Left lung (tissue), 14 donors: ENCODE measurements at places on chromosomes 6 and 20.

DNA sequence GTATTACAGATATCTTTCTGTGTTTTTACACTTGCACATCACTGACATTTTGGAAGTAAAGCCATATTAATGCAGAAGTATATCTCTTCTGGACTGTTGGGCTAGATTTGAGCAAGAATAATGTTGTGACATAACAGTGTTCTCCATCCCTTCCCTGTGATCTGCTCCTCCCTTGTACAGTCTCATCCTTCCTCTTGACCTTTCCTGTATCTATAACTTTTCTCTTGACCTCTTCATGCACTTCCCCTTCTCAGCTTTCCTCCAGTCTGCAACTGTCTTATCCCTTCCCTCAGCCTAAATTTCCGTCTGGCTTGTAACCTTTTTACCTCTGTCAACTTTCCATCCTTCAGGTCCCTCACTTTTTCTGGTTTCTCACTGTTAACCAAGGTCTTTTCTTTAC lies 29.8 kb downstream of the NCOA3 start:
- DNase-seq: no peak

DNA sequence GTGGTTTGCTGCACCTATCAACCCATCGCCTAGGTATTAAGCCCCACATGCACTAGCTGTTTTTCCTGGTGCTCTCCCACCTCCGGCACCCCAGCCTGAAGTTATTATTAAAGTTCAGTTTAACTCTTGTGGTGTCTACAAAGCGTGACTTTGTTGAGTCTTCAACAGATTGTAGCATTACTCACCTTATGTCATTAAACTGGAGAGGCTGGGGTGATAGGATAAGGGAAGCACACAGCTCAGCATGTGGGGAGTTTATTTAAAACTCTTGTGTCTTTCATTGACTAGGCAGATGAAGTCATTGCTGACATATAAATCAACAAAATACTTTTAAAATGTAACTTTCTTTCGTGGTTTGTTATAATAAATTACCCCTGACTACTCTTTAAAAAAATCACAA lies 84.7 kb upstream of the GCM1 start:
- no peak for DNase-seq

- DNase-seq: no peak
These were observed 106.3 kb downstream of the SCML4 start for GRCh38 chr6:107717781-107718180.

DNA sequence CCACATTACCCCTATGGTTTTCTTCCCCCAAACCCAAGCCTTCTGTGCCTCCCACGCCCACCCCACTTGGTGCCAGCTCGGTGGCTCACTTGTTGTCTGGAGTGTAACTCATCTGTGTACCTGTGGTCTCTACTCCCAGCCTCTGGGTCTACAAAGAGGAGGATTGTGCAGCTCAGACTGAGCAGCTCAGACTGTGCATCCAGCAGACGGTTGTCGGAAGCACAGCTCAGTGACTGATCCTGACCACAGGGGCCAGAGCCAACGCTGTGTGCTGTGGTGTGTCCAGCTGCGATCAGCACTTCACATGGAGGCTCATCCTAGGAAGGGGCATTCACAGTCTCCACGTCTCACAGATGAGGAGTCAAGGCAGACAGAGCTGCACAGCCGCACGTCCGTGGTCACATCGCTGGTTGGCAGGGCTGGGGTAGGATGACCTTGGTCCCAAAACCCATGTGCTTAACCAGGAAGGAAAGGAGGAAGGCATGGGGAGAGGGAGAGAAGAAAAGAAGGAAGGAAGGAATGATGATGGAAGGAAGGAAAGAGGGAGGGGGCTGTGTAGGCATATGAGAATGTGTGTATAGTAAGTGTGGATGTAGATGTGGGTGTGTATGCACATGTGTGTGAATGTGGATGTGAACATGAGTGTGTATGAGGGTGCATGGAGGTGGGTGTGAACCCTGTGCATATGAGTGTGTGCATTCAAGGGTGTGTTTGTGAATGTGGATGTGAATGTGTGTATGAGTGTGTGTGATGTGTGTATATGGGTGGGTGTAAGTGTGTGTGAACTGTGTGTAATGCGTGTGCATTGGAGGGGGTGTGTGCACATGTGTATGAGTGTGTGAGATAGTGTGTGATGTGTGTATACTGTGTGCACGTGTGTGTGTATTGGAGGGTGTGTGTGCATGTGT lies 28.2 kb upstream of the STX16 start:
- DNase-seq: no peak

DNA sequence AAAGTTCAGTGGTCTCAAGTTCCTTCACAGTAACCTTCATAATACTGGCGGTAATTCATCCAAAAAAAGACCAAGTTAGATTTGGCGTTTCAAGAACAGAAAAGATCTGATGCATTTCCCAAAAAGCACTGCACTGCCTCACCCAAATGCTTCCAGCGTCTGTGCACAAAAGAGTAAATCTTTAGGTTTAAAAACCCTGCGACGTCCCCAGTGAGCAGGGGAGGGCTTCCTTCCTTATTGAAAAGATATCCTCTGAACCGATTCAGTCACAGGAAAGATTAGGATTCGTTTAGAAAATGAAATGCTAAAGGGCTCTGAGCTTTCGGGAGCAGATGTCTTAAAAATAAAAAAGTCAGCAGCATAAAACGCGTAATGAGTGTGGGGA lies 654 bp downstream of the TBC1D7 start:
- no peak for DNase-seq

GRCh38 chr20:23492292-23492691 lies 1.4 kb downstream of the CST8 start:
- DNase-seq: no peak

DNA sequence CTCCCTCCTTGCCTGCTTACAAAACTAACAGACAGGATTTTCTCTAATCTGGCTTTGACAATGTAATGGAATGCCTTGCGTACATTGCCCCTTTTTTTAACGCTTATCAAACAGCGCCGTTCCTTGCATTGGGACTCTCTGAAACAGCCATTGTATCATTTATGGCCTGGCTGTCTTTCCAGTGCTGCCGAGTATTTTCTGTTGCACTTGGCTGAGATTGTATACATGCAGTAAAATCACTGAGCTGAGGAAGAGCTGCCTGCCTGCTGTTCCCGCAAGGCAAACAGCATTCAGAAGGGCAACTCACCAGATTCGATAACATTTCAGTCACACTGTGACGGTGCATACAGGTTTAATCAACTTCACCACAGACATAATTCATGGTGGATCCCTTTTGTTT lies 106.0 kb downstream of the SH3BGRL2 start:
- no peak for DNase-seq

DNA sequence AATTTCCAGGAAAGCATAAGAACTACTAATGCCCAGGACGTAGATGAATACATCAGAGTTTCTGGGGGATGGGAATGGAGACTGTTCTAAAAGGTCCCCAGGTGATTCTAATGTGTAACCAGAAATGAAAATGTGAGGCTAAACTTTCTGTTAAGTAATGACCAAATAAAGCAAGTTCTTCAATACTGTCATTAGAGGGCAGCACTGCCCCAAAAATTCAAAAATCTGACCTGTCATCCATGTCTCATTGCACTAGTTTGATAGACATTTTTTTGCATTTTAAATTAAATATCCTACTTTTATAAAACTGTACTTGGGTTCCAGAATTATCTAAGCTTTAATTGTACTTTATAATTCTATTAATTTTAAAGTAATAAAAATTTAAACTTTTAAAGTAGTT lies 94.9 kb downstream of the RFX6 start:
- peak; percentile 37 for DNase-seq

GRCh38 chr6:3131695-3132094 lies 13.2 kb downstream of the BPHL start:
- DNase-seq: no peak

DNA sequence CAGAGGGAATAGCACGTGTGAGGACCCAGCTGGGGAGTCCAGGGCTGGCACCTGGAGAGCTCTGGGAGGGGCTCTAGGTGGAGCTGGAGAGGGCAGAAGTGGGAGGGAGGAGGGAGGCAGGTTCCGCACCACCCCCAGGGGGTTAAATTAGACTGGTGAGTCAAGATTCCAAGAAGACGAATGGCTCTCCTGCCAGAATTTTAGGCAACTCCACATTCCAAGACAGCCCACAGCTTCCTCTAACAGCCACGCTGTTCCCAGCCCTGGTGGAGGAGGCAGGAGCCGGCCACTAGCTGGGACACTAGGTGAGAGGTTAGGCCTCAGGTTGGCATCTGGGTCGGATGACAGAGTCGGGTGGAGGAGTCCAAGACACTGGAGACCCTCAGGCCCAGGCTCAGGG lies 60.2 kb downstream of the TFAP2C start:
- DNase-seq: peak; percentile 36

GRCh38 chr6:37320646-37321045 lies 33.1 kb upstream of the RNF8 start:
- no peak for DNase-seq

DNA sequence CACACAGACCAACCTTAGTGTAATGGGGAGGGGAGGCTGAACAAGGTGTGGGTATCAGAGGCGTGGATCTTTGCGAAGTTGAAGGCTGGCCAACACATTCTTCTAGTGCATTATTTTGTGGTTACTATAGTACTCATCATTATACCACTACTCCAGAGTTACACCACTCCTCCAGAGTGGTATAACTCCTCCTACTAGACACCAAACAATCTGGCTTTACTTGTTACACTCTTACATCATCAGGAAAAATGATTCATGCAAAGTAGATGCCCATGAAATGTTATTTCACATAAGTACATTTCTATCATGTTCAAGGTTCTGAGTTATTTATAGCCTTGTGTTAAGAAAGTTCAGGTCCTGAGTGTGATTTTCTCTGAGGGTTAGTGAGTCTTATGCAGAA lies 443.1 kb upstream of the OPRM1 start:
- DNase-seq: no peak

GRCh38 chr6:82227770-82228169 lies 19.8 kb downstream of the IBTK start:
- no peak for DNase-seq

- DNase-seq: no peak
These were observed 106.4 kb upstream of the TAB2 start for GRCh38 chr6:149211046-149211571.

DNA sequence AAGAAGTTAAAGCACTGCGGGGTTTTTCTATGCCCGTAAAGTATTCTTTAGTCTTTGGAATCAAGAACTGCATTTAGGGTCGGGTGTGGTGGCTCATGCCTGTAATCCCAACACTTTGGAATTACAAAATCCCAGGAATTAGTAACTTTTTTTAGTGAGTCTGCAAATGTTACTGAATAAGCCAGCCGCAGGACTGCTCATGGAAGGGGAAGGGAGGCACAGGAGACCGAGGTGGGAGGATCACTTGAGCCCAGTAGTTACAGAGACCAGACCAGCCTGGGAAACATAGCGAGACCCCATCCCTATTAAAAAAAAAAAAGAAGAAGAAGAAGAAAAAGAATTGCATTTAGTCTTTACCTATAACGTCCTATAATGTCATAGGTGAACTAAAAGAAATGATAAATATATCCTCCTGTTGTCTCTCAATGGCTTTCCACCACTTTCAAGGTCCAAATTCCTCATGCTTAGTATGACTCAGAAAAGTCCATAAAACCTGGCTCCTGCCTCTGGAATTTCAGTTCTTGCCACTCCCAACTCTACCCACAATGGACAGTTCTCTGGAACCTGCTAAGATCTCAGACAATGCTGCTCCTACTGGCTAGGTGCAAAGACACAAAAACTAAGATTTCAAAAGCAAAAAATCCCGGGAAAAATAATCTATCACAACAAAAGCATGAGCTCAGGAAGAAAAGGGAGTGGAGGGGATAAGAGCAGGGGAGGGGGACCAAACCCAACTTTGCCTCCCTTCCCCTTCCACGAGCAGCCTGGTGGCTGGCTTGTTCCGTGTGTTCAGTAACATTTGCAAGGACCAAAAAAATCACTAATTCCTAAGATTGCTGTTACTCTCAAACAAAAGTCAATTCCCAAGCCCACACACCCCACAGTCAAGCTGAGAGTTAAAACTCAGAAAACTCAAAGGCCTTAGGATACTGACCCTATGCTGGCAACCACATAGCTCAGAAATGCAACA lies 39.0 kb downstream of the B4GALT5 start:
- no peak for DNase-seq

- DNase-seq: no peak
These were observed 558.2 kb downstream of the PKHD1 start for GRCh38 chr6:51529240-51529639.

DNA sequence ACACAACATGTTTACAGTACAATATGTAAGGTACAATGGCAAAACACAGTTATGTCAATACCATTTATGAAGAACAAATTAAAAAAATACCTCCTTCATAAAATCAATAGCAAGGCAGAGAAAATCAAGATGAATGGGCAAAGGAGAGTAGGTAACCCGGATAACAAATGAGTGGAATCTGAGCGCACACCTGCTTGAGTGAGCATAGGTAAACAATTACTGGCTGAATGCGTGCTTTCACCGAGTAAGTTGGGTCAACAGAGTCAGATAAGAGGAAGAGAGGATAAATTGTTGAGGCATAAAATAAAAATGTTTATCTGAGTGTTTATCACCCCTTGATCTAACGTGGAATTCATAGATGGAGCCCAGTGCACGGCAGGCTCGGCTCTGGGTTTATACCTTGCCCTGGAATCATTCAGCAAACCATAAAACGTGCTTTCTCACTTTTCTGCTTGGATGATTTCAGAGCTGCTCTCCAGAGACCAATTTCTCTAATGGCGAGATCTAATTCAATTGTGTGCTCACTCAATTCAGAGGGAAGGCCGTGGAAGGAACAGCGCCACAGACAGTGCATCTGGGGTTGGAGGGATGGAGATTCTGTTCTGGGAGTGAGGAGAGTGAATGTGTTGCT lies 224.8 kb upstream of the MAP3K7 start:
- DNase-seq: no peak

GRCh38 chr6:107809966-107810365 lies 14.1 kb downstream of the SCML4 start:
- DNase-seq: no peak

DNA sequence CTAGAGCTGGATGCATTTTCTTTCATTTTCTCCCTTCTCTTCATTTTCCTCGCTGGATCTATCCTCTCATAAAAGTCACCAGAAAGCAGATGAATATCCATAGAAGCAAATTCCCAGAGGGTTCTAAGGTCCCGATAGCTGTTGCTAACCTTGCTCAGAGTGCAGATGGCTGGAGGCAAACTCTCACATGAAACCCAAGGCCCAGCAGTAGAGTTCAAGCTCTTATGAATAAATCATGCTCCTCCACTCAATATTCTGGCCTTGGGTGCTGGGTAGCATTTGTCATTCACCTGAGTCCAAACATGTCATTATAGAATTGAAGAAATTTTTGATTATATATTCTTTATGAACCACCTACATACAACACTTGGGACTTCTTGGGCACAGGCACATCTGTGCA lies 539.7 kb upstream of the MARCKS start:
- no peak for DNase-seq

- no peak for DNase-seq
These were observed 44.1 kb upstream of the ID1 start for GRCh38 chr20:31560746-31561598.
